AG09319 (cell line): ENCODE measurements at places on chromosomes 12 and 14.

DNA sequence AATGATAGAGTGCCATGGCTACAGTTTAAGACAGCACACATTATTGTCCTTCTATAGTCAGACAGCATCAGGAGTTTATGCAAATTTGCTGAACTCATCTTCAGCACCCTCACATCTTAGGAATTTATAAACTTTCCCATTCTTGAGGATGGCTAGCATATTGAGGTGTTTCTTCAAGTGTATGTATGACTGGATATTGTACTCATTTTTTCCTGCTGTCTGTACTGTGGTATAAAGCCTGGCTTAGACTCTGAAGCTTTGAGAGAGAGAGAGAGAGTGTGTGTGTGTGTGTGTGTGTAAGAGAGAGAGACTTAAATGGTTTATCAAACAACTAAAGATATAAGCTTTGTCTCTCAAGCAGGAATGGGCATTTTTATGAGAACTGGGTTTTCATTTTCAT lies 161.6 kb downstream of the PIK3C2G start:
- no peak for DNase-seq

- no peak for DNase-seq
These were observed 220.1 kb downstream of the GLT1D1 start for GRCh38 chr12:129073157-129073915.

GRCh38 chr12:111720457-111720856 lies 34.6 kb downstream of the ACAD10 start:
- DNase-seq, result no peak

DNA sequence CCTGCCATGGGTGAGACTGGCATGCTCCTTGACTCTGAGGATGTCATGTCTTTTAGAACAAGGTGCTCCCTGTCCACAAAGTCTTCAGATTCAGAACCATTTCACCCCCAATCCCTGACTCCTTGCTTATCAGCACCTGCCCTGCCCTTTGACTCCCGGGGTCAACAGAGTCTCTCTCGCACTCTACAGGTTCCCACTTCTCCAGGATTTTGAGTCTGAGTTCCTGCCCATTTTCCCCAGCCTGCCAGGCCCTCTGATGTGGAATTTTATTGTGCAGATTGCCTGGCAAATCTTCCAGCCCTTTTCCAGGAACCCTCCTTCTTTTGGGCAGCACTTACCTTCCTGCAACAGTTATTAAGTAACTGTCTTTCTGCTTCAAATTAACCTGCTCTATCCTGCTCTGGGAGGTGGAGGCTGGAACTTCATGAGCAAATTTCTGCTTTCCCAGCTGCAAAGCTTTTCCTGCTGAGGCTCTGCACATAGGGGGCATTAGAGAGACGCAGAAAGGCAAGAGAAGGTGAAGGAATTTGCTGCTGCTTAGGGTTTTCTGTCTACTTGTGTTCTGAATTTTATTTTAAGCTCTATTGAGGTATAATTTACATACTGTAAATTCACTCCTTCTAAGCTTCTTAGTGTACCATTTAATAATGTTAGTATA lies 259.1 kb downstream of the PCNX1 start:
- DNase-seq, result peak; percentile 56

DNA sequence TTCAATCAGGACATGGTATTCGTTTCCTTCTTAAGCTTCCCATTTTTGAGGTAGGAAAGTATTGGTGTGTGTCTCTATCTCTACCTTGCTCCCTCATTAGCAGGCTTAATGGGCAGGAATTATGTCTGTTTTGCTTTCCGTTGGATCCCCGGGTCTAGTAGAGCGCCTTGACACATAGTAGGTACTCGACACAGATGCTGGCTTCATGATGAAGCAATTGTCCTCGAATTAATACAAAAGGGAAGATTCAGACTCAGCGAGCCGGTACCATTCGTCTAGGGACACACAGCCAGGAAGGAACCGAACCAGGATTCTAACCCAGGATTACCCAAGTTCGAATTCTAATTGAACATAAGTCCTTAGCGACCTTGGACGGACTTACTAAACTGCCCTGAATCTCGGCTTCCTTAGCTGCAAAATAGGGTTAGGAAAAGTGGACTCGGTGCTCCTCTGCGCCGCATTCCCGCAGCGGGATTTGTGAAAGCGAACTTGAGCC lies 496 bp upstream of the ISCU start:
- no peak for DNase-seq

GRCh38 chr14:95098984-95099599 lies 58.2 kb downstream of the DICER1 start:
- peak; percentile 41 for DNase-seq

DNA sequence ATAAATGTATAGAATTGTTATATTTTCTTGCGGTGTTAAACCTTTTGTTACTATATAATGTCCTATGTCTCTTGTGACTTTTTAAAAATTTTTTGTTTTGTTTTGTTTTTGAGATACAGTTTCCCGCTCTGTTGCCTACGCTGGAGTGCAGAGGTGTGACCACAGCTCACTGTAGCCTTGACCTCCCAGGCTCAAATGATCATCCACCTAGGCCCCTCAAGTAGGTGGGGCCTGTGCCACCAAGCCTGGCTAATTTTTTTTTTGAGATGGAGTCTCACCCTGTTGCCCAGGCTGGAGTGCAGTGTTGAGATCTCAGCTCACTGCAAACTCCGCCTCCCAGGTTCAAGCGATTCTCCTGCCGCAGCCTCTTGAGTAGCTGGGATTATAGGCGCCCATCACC lies 26.5 kb upstream of the RCOR1 start:
- no peak for DNase-seq

DNA sequence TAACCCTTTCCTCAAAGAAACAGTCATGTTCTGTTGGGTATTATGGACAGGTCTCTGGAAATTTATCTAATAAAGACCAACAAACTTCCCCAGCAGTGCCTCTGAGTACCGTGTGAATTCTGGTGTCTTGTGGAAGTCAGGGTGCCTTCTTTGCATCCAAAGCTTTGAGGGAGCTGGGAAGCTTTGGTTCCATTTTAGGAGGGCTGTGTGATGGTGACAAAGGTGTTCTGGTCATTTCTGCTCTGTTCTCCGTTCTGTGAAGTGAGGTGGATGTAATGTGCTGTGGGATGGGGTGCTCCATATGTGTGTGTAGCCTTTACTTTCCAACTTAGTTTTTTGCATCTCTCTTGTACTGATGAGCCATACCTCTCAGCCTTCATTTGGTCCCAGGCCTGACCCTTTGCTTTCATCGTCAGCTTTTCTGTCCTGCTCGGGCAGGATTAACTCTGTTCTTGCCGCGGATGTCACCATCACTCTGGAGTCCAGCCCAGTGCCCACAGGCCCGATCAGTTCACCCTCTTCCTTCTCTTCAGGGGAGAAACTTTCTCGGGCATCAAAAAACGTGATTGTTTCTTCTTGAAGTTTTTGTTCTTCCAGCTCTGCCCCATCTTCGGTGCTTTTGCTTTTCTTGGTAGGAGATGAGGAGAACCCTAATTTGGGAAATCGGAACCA lies 13.2 kb downstream of the PLD4 start:
- DNase-seq, result no peak

DNA sequence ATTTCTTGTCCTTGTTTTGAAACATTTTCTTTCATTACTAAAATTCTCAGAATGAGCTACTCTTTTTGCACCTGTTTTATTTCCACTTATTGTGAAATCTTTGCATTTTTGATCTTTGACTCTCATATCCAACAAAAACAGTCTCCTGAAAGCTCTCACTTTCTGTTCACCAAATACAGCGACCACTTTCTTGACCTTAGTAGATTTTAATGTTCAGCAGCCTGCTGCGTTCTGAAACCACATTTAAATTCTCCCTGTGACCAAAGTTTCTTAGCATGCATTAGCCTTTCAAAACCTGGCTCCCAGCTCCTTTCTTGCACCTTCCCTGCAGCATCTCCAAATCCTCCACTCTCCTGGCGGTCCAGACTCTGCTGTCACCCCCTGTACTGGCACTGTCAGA lies 404.4 kb upstream of the PDE3A start:
- no peak for DNase-seq

- no peak for DNase-seq
These were observed 74.6 kb upstream of the TMTC1 start for GRCh38 chr12:29858270-29858786.

GRCh38 chr14:55336162-55336561 lies 64.9 kb downstream of the FBXO34 start:
- no peak for DNase-seq

GRCh38 chr12:105916760-105917039 lies 222.1 kb downstream of the NUAK1 start:
- no peak for DNase-seq

DNA sequence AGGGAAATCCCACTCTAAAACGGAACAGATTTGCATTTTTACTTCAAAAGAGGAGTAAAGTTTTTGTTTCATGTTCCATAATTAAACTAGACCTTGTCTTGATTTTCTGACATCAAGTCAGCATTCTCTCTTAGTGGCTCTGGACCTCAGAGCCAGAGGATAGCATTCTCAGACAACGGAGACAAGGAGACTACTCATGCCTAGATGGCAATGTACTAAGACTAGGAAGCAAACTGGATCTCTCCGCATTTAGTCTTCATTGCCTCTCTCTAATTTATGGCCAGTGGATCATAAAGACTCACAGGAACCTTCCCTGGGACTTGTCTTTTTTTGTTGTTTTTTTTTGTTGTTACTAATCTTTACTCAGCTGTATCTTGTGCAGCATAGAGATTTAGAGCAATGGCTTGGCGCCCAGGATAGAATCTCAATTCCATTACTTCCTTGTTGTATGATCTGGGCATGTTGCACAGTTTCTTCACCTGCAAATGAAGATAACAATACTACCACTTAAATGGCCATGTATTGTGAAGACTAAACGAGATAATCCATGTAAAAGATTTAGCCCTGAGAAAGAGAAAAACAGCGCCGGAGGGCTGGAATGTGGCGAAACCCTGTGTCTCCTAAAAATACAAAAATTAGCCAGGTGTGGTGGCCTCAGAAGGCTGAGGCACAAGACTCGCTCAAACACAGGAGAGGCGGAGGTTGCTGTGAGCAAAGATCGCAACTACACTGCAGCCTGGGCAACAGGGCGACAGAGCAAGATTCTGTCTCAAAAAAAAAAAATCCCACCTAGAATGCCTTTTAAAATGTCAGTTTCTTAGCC lies 4.0 kb upstream of the GEMIN2 start:
- DNase-seq, result no peak

DNA sequence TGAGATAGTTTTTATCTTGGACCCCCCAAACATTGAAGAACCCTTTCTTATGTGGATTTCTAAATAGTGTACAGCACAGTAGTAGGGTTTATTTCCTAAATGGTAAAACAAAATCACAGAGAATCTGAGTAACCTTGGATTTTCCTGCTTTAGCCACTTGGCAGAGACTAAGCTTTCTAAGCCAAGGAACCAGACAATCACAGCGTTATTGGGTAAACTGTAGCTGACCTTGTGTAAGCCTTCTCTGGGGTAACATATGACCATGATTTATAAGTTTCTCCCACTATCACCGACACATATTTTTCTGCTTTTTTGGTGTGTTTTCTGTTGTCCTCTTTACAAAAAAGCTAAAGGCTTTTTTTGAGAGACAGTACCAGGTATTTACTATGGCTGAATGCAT lies 136.3 kb upstream of the PZP start:
- no peak for DNase-seq

DNA sequence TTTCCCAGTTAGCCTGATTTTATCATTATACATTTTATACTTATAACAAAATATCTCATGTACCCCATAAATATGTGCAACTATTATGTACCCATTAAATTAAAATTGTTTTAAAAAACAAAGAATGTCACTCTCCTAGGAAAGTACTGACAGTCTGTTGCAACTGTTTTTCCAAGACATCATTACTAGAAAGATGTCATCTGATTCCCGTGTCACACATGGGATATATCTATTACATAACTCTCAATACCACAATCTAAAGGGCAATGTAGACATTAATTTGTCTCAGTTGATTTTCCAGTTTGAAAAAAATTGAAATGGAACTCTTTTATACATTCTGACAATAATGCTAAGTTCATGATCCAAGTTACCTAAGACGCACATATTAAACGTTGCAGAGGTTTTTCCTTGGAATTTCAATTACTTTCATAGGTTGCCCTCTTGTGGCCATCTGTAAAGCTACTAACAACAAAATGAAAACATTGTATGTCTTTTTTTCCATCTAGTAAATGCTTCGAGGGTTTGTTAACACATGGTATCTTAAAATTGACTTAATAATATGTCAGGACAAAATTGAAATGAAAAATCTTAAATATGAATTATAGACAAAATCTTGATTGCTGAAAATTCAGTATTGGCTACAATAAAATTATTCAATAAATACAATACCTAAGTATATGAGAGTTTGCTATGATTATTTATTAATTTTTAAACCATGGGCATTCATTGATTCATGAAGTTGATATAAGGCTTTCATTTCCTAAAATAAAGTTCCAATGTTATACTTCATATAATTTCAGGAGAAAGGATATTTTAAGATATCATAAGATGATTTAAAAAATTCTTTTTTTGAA lies 131.6 kb downstream of the PPFIA2 start:
- no peak for DNase-seq

- no peak for DNase-seq
These were observed 80.7 kb downstream of the NPAS3 start for GRCh38 chr14:33019346-33019745.

DNA sequence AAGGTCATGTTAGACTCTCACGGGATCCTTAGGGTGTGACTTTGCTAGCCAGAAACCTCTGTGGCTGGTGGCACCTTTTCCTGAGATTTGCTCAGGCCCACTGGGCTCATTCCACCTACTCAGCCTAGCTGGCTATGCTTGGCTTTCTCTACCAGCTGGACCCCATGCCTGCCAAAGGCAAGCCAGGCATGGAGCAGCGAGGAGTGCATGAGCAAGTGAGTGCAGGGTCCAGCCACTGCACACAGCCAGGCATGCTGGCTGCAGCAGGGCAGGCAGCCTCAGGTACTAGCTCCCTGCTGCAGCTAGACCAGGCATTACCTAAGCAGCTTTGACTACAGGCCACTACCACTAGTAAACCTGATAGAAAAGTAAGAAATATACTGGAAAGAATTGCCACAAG lies 29.7 kb upstream of the PAPLN start:
- DNase-seq, result no peak

GRCh38 chr14:57820581-57820980 lies 45.3 kb downstream of the SLC35F4 start:
- no peak for DNase-seq

GRCh38 chr14:54447231-54447692 lies 6.1 kb upstream of the CNIH1 start:
- no peak for DNase-seq

DNA sequence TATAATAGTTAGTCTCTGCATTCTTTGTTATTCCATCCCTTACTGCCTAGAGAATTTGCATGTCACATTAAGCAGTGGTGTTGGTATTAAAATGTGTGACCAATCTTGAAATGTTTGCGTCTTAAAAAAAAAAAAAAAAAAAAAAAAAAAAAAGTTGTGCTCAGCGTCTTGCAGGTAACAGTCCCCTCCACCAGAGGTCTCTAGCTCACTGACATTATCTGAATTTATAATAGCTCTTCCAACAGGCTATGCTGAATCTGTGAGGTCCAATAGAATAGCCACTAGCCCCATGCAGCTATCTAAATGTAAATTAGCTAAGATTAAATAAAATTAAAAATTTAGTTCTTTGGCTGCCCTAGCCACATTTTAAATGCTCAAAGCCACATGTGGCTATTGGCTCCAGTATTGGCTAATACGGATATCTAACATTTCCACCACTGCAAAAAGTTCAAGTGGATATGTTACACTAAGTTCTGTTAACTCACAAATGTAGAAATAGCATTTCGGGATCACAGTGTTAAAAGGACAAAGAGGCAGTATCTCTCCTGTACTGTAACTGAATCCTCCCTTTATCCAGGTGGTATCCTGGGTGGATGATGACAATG lies 28.7 kb downstream of the NKX2-8 start:
- peak; percentile 43 for DNase-seq
